Esophagus squamous epithelium (tissue), 5 donors: ENCODE measurements at places on chromosomes 7 and 10.

DNA sequence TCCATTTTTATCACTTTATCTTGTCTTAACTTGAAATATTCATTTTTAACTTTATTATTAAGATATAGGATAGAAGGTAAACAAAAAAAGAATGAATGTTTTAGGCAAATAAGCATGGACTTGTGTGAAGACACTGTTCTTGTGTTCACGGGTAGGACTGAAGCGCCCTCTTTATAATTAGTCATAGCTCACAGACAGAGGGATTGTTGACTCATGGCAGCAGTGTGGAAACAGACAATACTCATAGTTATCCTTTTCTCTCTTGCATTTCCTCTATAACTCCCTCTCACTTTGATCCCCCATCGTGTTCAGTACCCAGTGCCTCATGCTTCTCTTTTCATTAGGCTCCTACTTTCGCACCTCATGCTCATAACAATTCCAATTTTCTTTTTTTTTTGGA is 731.8 kb downstream of the PHTF2 start:
- DNase-seq, result no peak

DNA sequence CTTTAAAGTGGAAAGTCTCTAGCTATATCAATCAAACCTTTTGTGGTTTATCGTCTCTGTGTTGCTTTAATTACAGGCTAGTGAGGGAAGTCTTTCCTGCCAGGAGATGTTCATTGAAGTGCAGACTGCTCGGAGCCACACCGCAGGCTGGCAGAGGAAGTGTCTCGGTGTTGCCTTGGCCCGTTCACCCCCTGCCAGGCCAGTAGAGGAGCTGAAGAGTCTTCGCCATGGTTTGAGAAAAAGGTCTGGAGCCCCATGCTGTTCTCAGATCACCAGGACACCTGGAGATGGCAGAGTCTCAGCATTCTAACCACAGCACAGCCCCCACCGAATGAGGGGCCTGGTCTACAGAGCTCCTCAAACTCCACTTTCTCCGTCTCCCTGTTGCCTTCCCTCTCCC is 275.9 kb upstream of the PLPP4 start:
- no peak for DNase-seq

- DNase-seq, result no peak
These were observed 691.8 kb downstream of the SUGCT start for GRCh38 chr7:40826411-40827221.

GRCh38 chr10:14879928-14880193 is 1.2 kb downstream of the SUV39H2 start:
- DNase-seq, result no peak

GRCh38 chr10:3226960-3227744 is 54.6 kb upstream of the PITRM1 start:
- DNase-seq, result no peak

- DNase-seq, result no peak
These were observed 19.7 kb upstream of the PWWP2B start for GRCh38 chr10:132377326-132377725.

DNA sequence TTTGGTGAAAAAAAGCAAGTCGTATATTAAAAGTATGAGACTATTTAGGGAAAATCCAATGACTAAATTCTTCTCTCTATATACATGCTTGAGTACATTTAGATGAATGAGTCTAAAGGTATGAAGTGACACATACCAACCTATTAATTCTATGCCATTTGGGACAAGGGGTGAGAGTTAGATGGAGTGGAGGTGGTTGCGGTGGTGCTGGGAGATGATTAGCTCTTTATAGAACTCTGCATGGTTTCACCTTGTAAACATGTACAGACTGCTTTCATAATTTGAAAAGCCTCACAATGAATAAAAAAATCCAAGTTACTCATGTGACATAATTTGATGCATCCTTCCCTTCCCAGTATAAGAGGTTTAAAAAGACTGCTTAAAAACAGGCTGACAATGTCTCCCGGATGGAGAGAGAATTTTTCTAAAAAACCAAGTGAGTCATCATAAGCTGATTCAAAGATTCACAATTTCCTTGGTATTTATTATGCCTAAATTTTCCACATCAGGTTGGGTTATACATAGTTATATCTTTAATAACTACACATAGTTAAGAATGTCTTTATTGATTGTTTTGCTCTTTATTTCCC is 572.8 kb downstream of the REEP3 start:
- DNase-seq, result no peak

DNA sequence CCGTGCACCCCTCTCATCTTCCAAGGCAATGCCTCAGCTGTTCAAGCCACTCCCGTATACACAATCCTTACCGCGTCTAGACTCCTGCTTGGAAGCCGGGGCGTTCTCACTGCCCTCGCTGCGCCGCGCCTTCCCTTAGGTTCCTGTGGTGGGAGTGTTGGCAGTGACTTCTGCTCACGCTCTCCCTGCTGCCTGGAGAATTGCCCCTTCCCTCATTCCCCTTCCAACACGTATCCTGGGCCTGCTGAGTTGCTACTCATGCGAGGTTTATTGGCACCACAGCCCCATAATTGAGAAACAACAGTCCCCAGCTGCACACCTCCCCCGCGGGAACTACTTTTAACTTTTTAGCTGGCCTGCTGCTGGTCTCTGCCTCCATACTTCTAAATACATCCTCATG is 31.9 kb downstream of the RBM17 start:
- no peak for DNase-seq

DNA sequence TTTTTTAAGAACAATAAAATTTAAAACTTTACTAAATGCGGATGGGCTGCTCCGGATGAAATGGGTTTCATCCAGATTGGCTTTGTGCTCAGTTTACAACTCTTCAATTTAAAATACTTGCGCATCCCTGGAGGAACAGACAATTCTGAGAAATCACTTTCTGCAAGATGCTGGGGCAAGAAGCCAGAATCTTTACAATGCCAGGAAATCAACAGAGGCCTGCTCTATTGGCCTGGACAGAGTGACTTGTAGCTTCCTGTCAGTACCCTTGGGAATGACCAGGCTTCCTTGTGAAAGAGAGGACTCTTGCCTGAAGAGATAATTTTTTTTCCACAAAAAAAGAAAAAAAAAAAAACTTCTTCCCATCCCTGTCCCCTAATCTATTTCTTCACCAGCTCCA is 3.9 kb upstream of the FAM13C start:
- DNase-seq, result no peak

GRCh38 chr7:20541608-20542349 is 73.7 kb upstream of the ABCB5 start:
- DNase-seq, result no peak

GRCh38 chr10:6956562-6956961 is 376.5 kb upstream of the PRKCQ start:
- no peak for DNase-seq

DNA sequence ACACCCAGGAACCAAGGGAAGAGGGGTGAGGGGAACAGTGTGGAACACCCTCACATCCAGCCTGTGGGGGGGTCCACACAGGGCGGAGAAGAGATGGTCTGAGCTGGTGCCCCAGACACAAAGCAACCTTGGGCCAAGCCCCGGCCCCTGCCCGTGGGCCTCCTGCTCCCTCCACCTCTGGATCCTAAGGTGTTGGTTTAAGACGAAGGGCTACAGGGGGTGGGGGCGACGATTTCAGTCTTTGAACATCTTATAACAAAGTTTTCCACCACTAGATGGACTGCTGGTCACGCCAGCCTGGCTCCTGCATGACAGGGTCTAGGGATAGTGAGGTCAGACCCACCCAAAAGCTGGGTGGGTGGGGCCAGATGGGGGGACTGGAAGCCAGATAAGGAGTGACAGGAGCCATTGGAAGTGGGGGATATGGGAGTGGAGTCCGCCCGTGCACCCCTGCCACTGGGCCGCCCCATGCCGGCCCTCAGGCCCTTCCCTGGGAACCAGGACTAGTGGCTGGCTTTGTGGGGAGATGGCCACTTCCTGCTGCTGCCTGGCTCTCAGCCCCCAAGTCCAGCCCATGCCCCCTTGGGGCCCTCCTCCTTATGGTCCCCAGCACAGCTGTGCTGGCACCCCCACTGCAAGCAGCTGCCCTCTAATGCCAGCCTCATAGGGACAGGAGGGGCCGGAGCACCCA is 98.4 kb downstream of the RGS10 start:
- no peak for DNase-seq

- DNase-seq, result no peak
These were observed 205.3 kb downstream of the ADARB2 start for GRCh38 chr10:1531883-1532597.

DNA sequence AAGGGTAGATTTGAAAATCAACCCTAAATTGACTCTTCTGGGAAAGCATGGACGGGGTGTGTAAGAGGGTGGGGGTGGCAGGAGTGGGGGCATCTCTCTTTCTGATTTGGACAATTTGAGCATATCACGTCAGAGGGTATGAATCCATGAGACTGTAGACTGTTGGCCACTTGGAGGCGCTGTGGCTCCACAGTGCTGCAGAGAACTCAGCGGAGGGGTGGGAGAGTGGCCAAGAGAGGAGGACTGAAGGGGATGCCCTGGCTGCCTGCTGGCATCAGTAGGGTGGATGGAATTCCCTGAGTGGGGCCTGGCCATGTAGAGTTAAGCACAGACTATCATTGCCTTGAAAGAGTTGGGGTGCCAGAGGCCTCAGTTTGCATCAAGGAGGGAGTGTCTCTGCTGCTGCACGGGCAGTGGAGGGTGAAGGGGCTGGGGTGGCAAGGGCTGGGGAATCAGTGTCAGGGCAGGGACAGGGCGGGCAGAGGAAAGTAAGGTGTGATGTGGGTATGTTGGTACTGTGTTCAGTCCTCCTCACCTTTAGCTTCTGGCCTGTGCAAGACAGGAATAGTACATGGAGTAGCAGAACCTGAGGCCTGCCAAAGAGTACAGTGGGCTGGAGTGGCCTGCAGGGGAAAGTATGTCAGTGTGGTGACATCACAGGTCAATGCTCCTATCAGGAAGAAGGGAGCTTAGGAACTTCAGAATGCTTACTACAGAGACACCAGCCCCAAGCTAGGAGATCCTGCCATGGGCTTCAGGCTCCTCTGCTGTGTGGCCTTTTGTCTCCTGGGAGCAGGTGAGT is 133.5 kb upstream of the PRSS58 start:
- DNase-seq, result no peak

GRCh38 chr10:35690534-35690933 is 48.4 kb upstream of the FZD8 start:
- DNase-seq, result no peak

GRCh38 chr7:87528730-87529129 is 53.2 kb upstream of the ABCB4 start:
- DNase-seq, result no peak

GRCh38 chr7:151379193-151379520 is 30.7 kb downstream of the WDR86 start:
- DNase-seq, result no peak

DNA sequence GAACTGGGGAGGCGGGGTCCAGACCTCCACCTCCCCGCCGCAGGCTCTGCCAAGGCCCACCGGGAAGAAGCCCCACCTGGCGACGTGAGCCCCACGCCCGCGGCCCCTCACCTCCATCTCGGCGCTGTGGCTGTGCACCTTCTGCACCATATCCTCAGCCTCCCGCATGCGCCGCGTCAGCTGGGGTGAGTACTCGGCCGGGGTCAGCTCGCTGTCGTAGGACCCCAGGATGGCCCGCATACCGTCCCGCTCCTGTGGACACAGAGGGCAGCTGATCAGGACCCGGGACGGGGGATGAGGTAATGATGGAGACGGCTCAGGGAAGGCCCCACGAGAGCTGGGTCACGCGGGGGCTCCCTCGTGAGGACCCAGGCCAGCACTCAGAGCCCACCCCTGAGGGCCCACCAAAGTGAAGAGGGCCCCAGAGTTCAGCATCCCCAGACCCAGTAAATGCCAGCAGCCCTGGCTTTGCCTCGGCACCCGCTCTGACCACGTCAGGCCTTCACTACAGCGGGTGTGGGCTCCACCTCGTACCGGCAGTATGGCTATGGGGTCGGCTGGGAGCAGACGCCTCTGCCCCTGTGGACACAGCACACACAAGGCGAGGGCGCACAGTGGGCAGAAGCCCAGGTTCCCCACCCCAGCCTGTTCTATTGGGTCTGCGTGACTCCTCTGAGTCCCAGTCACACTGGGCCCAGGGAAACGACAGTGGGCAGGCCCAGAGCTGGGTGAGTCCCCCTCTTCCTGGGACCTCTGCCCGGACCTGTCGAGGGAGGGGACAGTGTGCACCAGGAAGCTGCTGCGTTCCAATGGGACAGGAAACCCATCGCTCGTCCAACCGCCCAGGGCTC is 218.1 kb downstream of the MAD1L1 start:
- no peak for DNase-seq

- DNase-seq, result no peak
These were observed 33.4 kb upstream of the NPVF start for GRCh38 chr7:25261545-25262140.

- no peak for DNase-seq
These were observed 103.1 kb upstream of the AFAP1L2 start for GRCh38 chr10:114507449-114507848.

GRCh38 chr7:100169147-100169850 is 882 bp upstream of the GAL3ST4 start:
- DNase-seq, result no peak

GRCh38 chr10:4883079-4883739 is 57.2 kb downstream of the AKR1E2 start:
- DNase-seq, result no peak

DNA sequence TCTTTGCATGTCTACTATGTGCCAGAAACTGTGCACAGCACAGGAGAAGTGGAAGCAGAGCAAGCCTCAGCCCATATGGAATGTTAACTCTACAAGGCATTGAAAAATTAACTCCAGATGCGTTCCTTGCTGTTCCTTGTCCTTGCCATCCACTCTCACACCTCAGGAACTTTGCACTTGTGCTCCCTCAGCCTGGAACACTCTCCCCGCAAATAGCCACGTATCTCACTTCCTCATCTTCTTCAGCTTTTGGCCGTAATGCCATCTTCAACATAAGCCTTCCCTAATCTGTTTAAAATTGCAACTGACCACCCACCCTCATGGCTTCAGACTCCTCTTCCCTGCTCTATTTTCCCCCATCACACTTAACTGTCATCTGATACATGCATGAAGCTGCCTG is 83.2 kb upstream of the CAPZA2 start:
- DNase-seq, result no peak

- DNase-seq, result no peak
These were observed 51.7 kb downstream of the PROSER2 start for GRCh38 chr10:11874568-11875493.

DNA sequence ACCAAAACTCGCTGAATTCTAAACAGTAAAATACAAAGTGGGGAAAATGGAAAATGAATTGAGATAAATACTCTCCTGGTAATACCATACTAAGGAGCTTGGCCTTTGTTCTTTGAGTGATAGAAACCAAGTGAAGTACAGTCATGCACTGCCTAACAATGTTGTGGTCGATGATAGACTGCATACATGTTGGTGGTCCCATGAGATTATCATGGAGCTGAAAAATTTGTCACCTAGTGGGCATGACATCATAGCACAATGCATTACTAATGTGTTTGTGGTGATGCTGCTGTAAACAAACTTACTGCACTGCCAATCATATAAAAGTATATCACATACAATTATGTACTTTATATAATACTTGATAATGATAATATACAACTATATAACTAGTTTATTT is 419.1 kb downstream of the ARL4A start:
- DNase-seq, result no peak

- no peak for DNase-seq
These were observed 287.1 kb downstream of the SFMBT2 start for GRCh38 chr10:7123774-7124173.

DNA sequence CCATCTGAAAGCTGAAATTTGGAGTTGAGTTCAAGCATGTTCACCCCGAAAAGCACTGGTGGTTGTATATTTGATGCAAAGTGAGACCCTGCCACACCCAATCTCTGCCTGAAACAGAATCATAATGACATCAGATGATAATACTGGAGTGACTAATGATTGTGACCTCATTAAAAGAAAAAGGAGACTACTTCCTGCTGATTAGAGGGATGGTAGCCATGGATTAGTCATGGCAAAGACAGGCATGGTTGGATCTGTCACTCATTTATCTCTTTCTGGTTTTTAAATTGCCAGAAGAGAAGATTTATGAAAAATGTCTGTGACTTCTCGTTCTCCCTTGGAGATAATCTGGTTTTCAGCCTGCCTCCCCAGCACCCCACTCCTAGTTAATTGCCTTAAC is 101.2 kb downstream of the BAMBI start:
- DNase-seq, result no peak
